Liver (tissue), 10 donors: ENCODE measurements at places on chromosomes 4 and X. TPM values are rescaled to one million over a fixed set of nuclear protein-coding genes. Genes with fewer than 3 reads are reported as not detected.

The DCAF4L1 gene
- total RNA-seq, result 0.59 TPM

DNA sequence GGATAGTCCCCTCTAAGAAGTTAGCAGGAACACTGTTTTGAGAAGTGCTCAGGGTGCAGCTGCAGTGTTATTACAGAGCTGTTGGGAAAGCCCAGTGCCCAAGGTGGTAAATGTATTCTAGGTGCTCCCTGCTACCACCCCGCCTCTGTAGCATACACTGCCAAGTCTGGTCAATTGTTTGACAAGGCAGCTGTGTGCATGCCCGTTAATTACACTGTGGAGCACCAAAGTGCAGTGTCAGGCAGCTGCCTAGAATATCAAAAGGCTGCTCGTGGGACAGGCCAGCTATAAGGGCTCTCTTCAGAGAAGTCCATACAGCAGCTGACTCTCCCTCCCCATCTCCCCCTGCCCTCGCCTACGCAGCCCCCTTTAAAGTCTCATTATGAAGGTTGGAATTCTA, 99.9 kb upstream of the KLHL13 start:
- no peak for DNase-seq

The ATP1B4 gene
- not detected for total RNA-seq

The RAPGEF2 gene
- total RNA-seq, result 90.4 TPM

The PAGE5 gene
- not detected for total RNA-seq

- DNase-seq, result no peak
Measured at GRCh38 chr4:48153791-48154550, 19.9 kb upstream of the TXK start.

- no peak for DNase-seq
Measured at GRCh38 chr4:155629956-155630355, 36.7 kb upstream of the GUCY1A1 start.

- no peak for DNase-seq
Measured at GRCh38 chrX:57587607-57588006, 4.2 kb upstream of the ZXDB start.

DNA sequence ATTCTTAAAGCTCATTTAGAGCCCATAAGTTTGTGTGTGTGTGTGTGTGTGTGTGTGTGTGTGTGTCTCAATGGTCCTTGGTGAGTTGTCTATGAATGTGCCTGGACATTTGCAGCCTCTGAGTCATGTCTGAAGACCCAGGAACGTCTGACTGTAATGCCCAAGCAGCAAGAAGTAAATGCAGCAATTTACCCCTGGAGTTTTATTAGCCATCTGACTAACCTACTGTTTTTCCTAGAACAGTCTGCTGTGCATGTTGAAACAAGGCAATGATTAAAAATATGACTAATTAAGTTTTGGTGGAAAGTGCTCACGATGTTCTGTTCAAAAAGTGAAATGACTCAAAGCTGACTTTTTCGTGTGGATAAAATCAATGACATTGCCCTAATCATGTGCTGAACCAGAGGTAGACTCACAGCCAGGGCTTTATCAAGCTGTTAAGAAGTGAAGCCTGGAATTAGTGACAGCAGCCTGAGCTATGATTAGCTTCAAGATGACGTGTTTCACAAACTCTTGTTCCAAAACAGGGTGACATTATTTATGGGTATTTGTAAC, 201.6 kb downstream of the CPE start:
- no peak for DNase-seq

The CXorf49 gene
- total RNA-seq, result not detected

- no peak for DNase-seq
Measured at GRCh38 chr4:41880840-41881831, 54.1 kb upstream of the TMEM33 start.

DNA sequence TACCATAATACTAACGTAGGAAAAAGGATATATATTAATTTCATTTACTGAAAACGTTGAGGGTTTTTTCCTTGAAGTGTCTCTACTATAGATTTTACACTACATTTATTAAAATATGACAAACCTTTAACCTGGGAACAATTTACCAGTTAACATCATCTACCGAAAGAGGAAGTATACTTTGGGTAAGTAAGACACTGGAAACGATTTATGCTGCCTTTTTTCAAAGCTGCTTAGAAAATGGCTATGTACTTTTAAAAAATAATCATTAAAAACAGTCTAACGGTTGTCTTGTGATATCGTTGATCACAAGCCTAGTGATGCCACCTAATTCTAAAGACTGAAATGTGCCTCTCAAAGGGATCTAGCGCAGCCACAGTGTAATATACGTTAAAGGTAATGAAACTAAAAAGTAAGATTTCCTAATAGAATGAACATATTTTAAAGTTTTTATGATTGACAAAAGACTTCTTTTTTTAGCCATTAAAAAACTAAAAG, 50.4 kb downstream of the STX18 start:
- DNase-seq, result no peak

The SPARCL1 gene
- total RNA-seq, result 1.9 TPM

The UGT2B15 gene
- total RNA-seq, result 72.0 TPM

DNA sequence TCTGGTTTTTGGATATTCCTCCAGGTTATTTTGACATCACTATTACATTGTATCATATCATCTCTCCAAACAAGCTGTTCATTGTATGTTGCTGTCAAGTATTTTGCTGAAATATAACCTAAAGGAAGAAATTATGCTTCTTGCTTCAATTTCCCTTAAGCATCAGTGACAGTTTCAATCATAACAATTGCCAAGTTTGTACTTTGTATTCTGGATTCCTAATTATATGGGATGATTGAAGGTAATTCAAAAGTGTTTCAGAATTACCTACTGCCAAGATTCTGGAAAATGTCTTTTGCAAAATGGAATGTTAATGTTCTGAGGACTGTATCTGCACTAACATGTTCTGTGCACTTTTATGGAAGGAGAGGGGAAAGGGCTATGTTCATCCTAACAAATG, 228.7 kb downstream of the PRDM5 start:
- no peak for DNase-seq

- DNase-seq, result no peak
Measured at GRCh38 chrX:19629541-19629940, 114.2 kb upstream of the MAP3K15 start.

DNA sequence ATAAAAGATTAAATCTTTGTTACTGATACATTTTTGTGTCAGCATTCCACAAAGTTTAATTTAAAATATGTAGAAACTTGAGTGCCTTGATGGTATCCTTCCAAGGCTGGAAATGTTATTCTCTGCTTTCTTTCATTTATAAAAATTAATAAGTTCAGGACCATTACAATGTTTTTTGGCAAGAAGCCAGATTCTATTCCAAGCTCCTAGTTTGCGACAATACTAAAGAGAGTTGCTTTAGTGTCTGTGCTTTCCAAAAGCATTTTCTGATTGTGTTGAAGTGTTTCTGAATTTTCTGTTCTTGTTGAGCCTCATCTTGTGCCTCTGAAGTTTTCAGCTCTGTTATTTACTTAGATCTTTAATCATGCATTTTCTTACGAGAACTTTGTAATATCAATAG, 516.2 kb downstream of the KCTD8 start:
- no peak for DNase-seq

The CENPVL1 gene
- total RNA-seq, result not detected

- no peak for DNase-seq
Measured at GRCh38 chr4:112421911-112422310, 94.1 kb downstream of the NEUROG2 start.

DNA sequence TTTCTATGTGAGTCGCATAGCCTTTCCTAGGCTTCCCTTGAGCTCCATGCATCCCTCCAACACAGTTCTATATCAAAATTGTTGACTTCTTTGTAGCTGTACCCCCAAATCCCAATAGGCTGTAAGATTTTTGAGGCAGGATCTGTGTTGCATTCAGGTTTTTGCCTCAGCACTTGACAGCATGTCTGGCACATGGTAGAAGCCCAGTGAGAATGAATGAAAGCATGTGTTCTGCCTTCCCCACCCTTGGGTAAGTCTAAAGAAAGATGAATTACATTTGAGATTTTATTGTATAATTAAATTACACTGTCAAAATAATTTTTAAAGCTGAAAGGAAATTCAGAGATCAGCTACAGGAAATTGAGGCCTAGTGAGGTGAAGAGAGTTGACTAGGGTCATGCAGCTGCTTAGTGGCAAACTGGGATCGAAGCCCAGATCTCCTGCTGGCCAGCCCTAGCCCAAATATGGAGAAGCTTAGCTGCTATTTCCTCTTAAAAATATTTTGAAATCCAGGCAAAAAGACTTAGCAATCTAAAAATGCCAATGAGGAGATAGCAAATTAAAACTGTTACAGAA, 122.5 kb downstream of the SPATA18 start:
- no peak for DNase-seq

- no peak for DNase-seq
Measured at GRCh38 chr4:47662975-47663374, 174.9 kb downstream of the CORIN start.

GRCh38 chr4:17283832-17284231, 228.1 kb downstream of the QDPR start:
- no peak for DNase-seq

The PDE5A gene
- total RNA-seq, result 3.8 TPM

DNA sequence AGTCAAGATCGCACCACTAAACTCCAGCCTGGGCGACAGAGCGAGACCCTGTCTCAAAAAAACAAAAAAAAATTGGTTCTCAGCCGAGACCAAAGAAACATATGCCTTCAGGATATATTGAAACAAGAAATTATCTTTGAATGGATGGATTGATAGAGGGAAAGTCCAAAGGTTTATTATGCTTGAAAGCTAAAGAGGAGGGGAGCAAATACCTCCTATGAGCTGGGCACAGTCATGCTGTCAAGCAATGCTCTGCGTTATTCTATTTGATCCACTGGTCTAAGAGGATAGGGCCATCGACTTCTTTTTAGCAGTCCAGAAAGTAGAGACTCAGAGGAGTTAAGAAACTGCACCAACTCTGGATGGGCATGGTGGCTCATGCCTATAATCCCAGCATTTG, 85.9 kb upstream of the SLC34A2 start:
- DNase-seq, result no peak

GRCh38 chr4:60195256-60195655, 1004.9 kb upstream of the ADGRL3 start:
- no peak for DNase-seq

DNA sequence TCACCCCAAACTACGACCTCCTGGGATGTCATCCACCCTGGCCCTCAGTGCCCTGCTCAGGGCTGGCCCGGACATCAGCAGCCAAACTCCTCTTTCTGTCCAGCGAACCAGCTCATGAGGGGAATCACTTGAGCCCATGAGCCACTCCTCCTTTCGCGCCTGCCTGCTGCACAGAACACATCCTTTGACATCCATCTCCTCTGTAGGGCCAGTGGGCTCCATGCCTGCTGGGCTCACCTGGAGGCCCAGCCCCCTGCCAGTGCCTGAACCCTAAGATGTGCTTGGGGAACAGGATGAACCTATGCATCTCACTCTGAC, 43.5 kb downstream of the ABLIM2 start:
- no peak for DNase-seq

- no peak for DNase-seq
Measured at GRCh38 chr4:147136310-147136709, 190.6 kb upstream of the TTC29 start.

The ITGB1BP2 gene
- 3.3 TPM for total RNA-seq

DNA sequence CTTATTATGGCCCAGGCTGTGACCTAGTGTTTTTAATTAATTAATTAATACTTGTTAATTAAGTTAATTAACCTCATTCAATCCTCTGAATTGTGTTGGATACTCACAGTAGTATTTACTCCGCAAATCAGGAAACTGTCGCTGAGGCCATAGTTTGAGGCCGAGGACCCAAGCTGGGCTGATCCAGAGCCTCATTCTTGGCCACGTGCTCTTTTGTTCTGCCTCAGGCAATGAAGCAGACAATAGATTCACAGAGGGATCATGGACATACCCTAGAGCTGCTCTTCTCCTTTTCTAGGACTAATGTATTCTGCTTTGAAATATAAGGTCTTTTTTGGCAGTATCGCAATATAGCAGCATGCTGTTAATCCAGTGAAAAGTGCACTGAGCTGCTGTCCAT, 24.0 kb upstream of the SNCA start:
- DNase-seq, result no peak

DNA sequence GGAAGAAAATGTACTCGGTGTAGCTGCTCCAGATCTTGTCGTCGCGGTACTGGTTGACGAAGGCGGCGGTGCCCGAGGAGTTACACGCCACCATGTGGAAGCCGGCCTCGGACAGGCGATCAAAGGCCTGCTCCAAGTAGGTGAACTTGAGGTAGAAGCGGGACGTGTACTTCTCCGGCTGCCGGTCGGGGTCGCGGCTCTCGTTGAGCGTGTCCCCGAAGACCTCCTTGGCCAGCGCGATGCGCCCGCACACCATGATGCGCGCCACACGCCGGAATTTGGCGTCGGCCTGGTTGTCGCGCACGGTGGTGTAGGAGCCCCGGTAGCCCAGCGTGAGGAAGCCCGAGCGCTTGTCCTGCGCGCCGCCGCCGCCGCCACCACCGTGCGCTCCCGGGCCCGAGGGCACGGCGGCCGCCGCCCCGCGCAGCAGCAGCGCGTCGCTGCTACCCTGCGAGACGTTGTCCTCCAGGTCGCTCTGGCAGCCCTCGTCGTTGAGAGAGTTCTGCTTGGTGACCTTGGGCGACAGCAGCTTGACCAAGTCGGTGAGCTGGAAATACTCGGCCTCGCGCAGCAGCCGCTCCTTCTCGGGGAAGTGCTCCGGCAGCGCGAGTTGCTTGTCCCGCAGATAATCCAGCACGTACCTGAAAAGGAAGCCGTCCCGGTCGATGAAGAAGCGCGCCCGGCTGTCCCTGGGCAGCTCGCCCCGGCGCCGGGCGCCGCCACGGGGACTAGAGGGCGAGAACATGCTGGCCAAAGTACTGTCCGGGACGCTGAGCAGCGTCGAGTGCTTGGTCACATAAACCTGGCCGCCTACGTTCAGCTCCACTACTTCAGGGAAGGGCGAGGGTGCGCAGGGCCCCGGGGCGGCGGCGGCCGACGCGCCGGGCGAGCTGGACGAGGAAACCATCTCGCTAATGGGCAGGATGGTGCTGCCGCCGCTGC, 775 bp downstream of the KCTD8 start:
- DNase-seq, result no peak

GRCh38 chr4:1624519-1624910, 59.6 kb downstream of the FAM53A start:
- no peak for DNase-seq
